ENCODE measurements at places on chromosomes 16 and 17. TPM values are rescaled to one million over a fixed set of nuclear protein-coding genes. Genes with fewer than 3 reads are reported as not detected.

TP53TG3B gene
- not detected for total RNA-seq

DNA sequence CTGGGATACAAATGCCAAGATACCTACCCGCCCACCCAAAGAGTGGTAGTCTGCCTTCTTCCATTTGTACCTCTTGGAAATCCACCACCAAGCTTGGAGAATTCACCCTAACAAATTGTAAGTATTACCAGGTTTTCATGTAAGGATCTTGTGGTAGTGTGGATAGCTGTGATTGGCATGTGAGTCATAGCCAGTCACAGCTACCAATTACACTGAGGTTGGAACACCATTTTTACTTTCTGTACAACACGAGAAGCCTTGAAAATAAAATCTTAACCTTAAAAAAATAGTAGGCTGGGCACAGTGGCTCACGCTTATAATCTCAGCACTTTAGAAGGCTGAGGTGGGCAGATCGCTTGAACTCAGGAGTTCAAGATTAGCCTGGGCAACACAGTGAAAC is 18.5 kb upstream of the SLC35G3 start:
- no peak overlapping the region for H3K27ac ChIP-seq
- H3K36me3 ChIP-seq = no peaks in the 10 kb centered on the region
- no peak overlapping the region for H3K4me3 ChIP-seq
- H3K27me3 ChIP-seq = no peaks in the 10 kb centered on the region
- no peaks in the 10 kb centered on the region for H3K4me1 ChIP-seq

- no peaks in the 10 kb centered on the region for H3K36me3 ChIP-seq
- no peak for DNase-seq
- H3K27me3 ChIP-seq = no peaks in the 10 kb centered on the region
- H3K4me1 ChIP-seq = peaks cover 9% of the 10 kb centered on the region
Measured at GRCh38 chr17:43338886-43339516, 59.8 kb upstream of the ARL4D start.

TMEM238L gene
- not detected for total RNA-seq

DNA sequence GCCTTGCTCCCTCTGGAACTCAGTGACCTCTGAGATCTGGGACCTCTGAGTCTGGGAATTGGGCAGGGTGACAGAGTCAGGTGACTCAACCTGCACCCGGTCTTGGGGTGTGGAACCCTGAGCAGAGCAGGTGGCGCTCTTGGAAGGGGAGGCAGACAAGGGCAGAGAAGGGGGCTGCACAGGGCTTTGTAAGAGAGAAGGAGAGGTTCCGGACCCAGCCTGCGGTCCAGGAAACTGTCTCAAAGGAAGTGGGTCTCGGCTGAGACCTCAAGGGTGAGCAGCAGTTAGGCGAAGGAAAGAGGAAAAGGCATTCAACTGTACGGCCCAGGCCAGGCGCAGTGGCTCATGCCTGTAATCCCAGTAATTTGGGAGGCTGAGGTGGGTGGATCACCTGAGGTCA is 10.0 kb upstream of the RIPOR1 start:
- H3K4me1 ChIP-seq = peaks cover 45% of the 10 kb centered on the region
- peak overlapping the region; percentile 50 for H3K4me3 ChIP-seq
- no peak for DNase-seq
- peak overlapping the region; percentile 85 for H3K27ac ChIP-seq
- H3K36me3 ChIP-seq = no peaks in the 10 kb centered on the region
- H3K27me3 ChIP-seq = no peaks in the 10 kb centered on the region

- no peaks in the 10 kb centered on the region for H3K27me3 ChIP-seq
- DNase-seq = no peak
- H3K27ac ChIP-seq = no peak overlapping the region
- no peaks in the 10 kb centered on the region for H3K4me1 ChIP-seq
- H3K36me3 ChIP-seq = no peaks in the 10 kb centered on the region
Measured at GRCh38 chr17:50015146-50015545, 20.1 kb upstream of the DLX3 start.

GRCh38 chr16:4679850-4680636 is 13.3 kb upstream of the NUDT16L1 start:
- H3K27ac ChIP-seq = no peak overlapping the region
- H3K27me3 ChIP-seq = no peaks in the 10 kb centered on the region
- no peak for DNase-seq
- H3K36me3 ChIP-seq = no peaks in the 10 kb centered on the region
- no peak overlapping the region for H3K4me3 ChIP-seq

GRCh38 chr17:4514206-4514605 is 15.5 kb downstream of the SPNS2 start:
- H3K27ac ChIP-seq = no peak overlapping the region
- H3K36me3 ChIP-seq = no peaks in the 10 kb centered on the region
- no peak for DNase-seq
- no peak overlapping the region for H3K4me3 ChIP-seq

Measured in GM12878 (cell line).